ENCODE measurements at places on chromosomes 16 and 17.

GRCh38 chr17:4229627-4230541, 33.9 kb downstream of the ANKFY1 start:
- DNase-seq, result peak; percentile 64

- DNase-seq, result no peak
Measured at GRCh38 chr17:14813649-14814370, 451.3 kb downstream of the PMP22 start.

GRCh38 chr16:76204249-76204648, 73.0 kb upstream of the CNTNAP4 start:
- DNase-seq, result no peak

GRCh38 chr17:32518646-32519227, 31.9 kb downstream of the CDK5R1 start:
- DNase-seq, result no peak

DNA sequence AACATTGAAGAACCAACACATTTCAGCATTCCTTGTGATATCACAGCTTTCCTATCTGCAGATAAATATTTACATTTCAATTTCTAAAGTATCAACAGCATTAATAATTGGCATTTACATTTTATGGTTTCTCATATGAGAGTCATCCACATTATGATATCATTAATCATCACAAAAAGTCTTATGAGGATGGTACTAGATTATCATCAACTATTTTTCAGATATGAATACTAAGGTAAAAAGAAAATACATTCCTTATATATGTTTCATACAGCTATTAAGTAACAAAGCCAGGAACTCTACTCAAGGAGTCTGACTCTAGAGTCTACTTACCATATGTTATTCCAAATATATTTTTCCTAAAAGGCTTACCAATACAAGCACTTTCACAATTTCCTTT, 40.7 kb downstream of the ABCA5 start:
- DNase-seq, result no peak

DNA sequence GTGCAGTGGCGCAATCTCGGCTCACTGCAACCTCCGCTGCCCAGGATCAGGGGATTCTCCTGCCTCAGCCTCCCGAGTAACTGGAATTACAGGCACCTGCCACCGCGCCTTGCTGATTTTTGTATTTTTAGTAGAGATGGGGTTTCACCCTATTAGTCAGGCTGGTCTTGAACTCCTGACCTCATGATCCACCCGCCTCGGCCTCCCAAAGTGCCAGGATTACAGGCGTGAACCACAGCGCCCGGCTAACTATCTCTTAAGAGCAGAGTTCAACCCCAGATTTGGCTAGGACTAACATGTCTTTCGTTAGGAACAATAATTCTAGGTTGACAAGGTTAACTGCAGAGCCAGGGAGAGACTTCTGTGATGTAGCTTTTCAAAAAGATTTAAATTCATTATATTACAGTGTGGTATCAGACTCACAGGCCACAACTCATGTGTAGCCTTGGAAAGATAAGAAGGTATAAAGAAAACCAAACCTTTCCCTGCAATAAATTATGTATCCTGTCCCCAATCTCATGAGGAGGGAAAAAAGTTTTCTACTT, 4.3 kb downstream of the CHTF8 start:
- no peak for DNase-seq

- peak; percentile 47 for DNase-seq
Measured at GRCh38 chr17:65554553-65555223, 6.8 kb downstream of the AXIN2 start.
